ENCODE measurements at places on chromosomes 12 and 14.
A peak's percentile ranks its signal among the peaks of the same experiment; 100 is the strongest.

DNA sequence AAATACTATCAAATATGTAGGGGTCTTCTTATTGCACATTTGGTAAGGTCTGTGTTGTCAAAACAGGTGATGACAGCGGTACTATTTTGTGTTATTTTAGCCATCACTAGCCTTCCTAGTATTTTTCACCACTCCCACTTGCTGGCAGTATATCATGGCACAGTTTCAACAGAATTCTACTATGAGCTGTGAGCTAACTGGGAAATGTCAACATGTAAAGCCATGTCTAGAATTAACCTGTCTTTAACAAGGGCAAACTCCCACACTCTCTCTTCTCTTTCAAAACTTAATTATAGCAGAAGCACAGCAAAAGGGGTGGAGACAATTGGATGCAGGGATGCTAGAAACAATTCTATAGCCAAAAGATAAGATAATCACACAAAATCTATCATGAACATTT is 253.4 kb downstream of the PAX9 start:
- no peak for DNase-seq

- peak; percentile 38 for DNase-seq
Observed at GRCh38 chr12:132729541-132730320, 19.1 kb downstream of the PGAM5 start.

GRCh38 chr12:67441736-67442346 is 172.7 kb downstream of the CAND1 start:
- peak; percentile 51 for DNase-seq

- DNase-seq: no peak
Observed at GRCh38 chr14:79225815-79226214, 985.5 kb downstream of the DIO2 start.

GRCh38 chr12:21852251-21852650 is 77.7 kb upstream of the KCNJ8 start:
- DNase-seq: no peak

- DNase-seq: no peak
Observed at GRCh38 chr14:95445161-95445560, 71.3 kb downstream of the SYNE3 start.

All from inflammatory macrophage treated with lipopolysaccharide for 1 hour (primary cell).